ENCODE measurements at places on chromosomes 1 and 21. TPM values are rescaled to one million over a fixed set of nuclear protein-coding genes. Genes with fewer than 3 reads are reported as not detected.

GRCh38 chr1:224205438-224205840 is 22.4 kb downstream of the DEGS1 start:
- DNase-seq: peak; percentile 31

DNA sequence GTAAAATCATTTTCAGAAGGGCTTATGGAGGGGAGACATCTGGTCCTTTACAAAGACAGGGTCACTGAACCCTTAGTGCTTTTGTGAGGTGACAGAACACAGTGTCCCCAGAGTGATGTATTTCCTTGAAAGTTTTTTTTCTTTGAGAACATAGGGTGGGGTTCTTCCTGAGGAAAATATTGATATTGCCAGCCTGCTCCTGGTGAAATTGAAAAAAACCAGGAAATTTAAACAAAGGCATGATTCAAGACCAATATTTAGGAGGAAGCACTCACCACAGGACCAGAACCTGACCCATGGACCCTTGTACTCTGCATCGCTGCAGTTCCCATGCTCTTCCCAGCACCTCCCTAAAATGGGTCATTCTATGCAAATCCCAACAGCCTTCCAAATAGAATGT is 63.7 kb downstream of the ST6GALNAC3 start:
- no peak for DNase-seq

GRCh38 chr1:223704921-223705878 is 7.1 kb upstream of the CAPN2 start:
- DNase-seq: no peak

GRCh38 chr1:156260896-156261295 is 13.0 kb upstream of the PAQR6 start:
- no peak for DNase-seq

DNA sequence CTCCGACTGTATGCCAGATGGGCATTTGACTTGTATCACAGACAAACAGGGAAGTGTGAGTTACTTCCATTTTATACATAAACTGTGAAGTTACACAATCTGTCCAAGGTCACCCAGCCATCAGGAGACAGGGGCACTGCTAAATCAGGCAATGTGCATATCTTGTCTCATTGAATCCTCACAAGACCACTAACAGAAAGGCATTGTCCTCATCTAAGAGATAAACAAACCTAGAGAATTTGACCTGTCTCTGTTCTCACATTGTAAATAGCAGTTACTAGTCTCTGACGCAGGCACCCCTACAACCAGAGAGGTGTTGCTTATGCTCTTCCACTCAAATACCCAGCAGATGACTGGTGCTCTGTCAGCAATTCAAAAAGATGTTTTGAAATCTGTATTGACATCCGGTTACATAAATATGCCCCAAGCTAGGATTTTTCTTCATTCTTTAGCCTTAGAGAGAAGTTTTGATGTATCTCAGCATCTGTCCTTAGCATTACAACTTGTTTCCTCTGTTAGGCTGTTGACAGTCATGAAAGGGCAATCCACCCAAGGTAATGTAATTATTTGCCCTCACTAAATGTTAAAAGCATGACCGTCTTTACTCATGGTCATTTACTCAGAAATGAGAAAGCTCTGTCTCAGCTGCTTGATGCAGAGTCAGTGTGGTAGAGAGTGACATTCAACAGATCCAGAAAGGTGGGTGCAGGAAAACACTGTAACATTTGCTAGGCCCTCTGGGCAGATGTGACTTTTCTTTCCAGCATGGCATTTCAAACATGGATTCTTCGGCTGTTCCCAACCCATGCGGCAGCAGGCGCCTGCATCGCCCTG is 51.9 kb upstream of the ZNF326 start:
- DNase-seq: no peak

DNA sequence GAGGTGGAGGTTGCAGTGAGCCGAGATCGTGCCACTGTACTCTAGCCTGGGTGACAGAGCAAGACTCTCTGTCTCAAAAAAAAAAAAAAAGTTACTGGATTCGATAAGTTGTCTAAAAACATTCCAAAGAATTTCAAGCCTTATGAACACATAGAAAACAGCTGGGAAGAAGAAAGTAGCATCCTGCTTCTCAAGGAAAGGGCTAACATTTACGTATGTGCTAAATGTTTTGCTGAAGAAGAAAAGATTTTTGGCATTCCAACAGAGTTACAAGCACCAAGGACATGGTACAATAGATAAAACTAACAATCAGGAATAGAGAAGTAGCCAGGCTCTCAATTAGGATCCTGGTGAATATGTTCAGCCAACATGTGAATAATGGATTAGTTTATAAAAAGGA is 69.8 kb downstream of the HFM1 start:
- no peak for DNase-seq

Gene ALG14
- total RNA-seq: 5.9 TPM

- peak; percentile 74 for DNase-seq
Measured at GRCh38 chr1:25556791-25557476, 13.5 kb downstream of the LDLRAP1 start.

DNA sequence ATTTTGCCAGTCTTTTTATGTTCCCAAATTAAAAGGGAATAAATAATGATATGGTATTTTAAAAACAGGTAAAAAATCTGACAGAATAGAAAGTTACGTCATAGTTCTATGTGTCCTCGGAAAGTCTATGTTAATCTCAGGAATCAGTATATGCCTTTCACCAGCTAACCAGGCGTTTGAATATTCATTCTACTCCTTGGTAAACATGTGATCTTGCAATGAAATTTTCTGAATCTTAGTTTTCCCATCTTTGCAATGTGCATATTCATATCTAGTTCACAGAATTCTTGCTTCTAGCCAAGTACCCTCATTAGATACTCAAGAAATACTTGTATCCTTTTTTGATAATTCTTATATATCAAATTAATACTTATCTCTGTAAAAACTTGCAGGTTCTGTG is 179.4 kb downstream of the ZP4 start:
- no peak for DNase-seq

GRCh38 chr1:209411491-209411929 is 172.0 kb upstream of the CAMK1G start:
- DNase-seq: no peak

DNA sequence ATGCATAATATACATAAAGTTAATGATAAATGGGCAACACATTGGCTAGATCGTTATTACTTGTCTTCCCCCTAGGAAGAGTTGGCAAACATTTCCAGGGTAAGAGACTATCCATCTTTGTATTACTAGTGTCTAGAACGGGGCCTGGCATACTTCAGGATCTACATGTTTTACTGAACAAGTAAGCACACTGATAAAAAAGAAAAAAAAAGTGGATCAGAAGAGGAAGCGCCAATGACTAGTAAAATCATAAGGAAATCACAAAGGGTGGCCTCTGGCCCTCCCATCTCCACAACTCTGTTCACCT is 482 bp downstream of the TM2D1 start:
- no peak for DNase-seq

Gene PEX10
- 18.4 TPM for total RNA-seq

- no peak for DNase-seq
Measured at GRCh38 chr1:167169642-167170041, 51.0 kb upstream of the POU2F1 start.

Gene AADACL3
- total RNA-seq: not detected

DNA sequence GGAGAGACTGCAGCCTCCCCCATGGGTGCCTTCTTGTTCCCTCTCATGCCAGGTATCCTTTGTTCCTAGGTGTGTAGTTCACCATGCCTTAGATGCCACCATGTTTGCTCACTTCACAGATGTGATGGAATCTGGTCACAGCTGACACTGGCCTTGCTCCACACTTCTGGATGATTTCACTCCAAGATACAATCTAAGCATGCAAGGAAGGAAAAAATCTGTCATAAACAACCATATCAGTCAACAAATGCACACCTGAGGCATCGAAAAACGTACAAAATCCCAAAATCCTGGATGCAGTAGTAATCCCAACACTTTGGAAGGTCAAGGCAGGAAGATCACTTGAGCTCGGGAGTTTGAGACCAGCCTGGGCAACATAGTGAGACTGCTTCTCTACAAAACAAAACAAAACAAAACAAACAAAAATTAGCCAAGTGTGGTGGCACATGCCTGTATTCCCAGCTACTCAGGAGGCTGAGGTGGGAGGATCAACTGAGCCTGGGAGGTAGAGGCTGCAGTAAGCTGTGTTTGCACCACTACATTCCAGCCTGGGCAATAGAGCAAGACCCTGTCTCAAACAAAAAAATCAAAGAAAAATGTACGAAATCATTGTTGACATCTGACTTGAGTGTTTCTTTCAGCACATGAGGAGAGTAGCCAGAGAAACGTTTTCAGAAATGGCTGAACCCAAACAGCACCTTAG is 17.1 kb upstream of the PTPRF start:
- no peak for DNase-seq

GRCh38 chr1:211842518-211842917 is 12.0 kb upstream of the LPGAT1 start:
- DNase-seq: no peak

- no peak for DNase-seq
Measured at GRCh38 chr1:87707411-87707810, 378.7 kb downstream of the LMO4 start.

Gene LCK
- 5.9 TPM for total RNA-seq

GRCh38 chr1:16298653-16299052 is 53.6 kb downstream of the FBXO42 start:
- no peak for DNase-seq

Gene IFT25
- total RNA-seq: 19.9 TPM
